ENCODE measurements at places on chromosomes 16 and 17.

GRCh38 chr17:76995387-76996105 is 127.3 kb downstream of the MGAT5B start:
- DNase-seq: no peak

DNA sequence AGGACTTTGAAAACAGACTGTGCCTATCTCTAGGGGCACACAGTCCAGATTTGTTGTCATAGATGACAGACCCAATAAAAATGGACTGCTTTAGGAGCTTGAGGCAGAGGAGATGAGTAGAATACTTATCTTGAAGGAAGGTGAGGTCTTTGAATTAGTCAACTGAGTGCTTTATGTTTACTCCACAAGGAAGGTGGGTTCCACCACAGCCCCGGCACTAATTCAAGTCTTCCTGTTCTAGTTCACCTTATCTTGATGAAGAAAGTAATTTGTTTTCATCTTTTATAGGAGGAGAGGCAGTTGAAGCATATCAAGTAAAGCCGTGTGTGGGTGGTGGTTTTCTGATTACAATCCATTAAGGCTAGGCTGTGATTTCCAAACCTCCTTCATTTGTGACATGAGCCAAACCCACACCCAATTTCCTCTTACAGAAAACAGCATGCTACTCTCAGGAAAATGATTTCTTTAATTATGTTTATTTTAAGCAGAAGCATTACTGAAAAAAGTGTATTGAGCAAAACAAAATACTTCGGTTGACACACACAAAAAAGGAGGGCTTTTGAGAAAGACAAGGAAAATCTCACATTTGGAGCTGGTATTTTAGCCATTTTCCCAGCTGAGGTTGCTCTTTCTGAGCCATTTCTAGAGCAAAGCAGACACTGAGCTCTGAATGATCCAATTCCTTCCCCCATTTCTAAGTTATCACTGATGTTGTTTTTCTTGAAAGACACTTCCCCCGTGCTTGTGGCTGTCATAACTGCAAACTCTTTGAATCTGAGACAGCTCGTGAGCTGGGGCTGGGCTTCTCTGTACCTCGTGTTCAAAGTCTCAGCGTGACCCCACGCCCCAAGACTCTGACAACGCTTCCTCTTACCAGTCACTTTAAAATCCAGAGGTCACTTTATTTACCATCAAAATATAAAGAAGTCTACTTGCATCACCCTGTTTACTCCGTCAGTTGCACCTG is 35.4 kb downstream of the CDRT15 start:
- DNase-seq: no peak

DNA sequence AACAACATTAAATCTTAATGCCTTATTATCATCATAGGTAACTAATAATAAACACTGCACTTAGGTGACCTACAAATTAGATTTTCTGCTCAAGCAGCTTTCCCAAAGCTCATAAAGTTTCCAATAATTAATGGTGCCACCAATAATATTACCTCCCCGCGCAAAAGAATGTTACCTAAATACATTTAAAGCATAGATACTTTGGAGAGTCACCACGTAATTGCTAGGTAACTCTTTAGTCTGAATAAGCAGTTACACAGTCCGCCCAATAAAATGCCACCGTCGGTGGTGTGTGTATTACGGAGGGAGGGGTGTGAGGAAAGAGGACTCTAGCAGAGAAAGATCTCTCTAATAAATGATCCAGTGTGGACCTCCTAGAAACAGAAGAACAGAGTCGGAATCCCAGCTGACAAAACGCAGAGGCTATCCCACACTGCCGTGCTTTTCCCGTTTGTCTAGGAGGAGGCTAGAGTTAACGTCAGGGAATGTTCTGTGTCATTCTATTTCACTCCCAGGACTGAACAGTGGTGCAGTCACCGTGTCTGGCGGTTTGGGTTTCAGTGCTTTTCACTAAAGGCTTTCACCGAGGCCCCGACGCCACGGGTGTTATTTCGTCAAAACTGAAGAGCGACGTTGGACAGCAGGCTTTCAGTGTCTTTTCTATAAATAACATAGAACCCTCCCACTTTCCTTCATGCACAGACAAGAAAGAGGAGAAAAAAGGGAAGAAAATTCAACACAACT is 630 bp downstream of the RNFT1 start:
- peak; percentile 30 for DNase-seq

GRCh38 chr17:80307994-80308691 is 47.5 kb downstream of the RNF213 start:
- no peak for DNase-seq

DNA sequence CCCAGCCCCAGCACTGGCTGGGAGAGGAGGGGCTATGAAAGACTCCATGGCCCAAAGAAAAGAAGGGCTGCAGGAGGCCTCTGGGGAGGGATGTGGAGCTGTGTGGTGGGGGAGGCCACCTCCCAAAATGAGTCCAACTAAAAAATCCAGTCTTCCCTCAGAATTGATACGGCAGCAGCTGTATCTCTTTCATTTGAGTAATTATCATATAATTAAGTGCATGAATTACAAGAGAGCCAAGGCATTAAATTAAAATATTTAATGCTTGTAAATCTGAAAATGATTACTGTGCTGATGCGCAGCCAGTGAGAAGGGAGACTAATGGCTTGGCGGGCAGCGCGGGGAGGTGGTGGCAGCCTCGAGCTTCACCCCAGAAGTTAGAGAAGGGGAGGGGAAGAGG is 192.8 kb downstream of the C16orf78 start:
- no peak for DNase-seq

GRCh38 chr16:56549744-56550385 is 15.0 kb upstream of the MT4 start:
- no peak for DNase-seq

- no peak for DNase-seq
These were observed 54.4 kb downstream of the SF3B3 start for GRCh38 chr16:70578035-70578434.

DNA sequence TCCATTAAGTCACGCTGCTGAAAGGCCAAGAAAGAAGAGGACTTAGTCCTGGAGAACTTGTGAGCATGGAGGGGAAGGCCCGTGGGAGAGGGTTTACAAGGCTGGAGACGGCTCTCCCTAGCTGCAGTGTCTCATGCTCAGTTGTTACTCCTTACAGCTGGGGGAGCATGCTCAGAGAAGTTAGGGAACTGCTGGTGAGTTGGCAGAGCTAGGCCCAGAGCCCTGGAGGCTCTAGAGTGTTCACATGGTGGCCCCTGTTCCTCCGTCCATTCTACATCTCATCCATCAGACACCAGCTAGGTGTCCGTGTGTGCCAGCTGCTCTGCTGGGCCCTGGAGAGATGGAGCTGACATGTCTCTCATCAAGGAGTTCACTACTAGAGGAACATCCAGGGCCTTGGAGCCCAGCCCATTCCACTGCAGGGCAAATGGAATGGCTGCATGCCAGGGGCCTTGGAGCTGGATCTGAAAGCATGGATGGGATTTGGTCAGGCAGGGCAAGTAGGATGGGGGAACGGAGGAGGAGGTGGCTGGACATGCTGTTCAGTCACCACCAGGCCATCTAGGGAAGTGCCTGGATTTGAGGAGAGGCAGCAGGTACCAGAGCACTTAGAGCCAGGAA is 6.3 kb downstream of the XYLT2 start:
- DNase-seq: no peak

- no peak for DNase-seq
These were observed 101.2 kb downstream of the KCNJ2 start for GRCh38 chr17:70270554-70270953.

- peak; percentile 53 for DNase-seq
These were observed 641.3 kb downstream of the KCNJ2 start for GRCh38 chr17:70810609-70811008.

GRCh38 chr16:77336637-77337036 is 98.2 kb downstream of the ADAMTS18 start:
- no peak for DNase-seq
